CD4-positive, alpha-beta T cell treated with Interleukin-15 for 1 hour (primary cell): ENCODE measurements at places on chromosomes 4 and X.

- no peak for DNase-seq
These were observed 100.8 kb upstream of the PLS3 start for GRCh38 chrX:115459883-115460880.

- DNase-seq, result no peak
These were observed 108.8 kb upstream of the RPL34 start for GRCh38 chr4:108511618-108512017.

DNA sequence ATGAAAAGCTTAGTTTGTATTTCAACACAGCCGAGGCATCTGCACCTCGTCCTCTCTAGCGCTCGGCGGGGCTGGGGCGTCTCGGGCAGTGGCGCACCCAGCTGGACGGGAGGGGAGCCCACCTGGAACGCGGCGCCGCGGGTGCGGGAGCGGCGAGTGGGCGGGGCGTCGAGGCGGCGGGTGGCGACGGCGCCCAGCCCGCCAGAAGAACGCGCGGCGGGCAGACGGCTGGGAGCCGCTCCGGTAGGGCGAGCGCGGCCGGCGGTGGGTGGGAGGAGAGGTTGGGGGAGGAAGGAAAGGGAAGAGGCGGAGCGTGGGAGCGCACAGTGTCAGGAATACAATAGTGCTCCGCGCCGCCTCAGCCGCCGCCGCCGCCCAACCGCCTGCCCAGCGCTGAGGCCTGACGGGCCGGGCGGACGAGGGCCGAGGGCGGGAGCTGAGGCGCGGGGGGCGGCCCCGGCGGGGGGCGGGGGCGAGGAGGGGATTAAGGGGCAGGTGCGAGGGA lies at the start of gene JADE3:
JADE3 (plus strand) TSS at position 324 of the 505 bp plus-strand sequence. CDS start 72,474 bp downstream, outside the sequence.
- peak; percentile 28 for DNase-seq

GRCh38 chrX:6460893-6461490 lies 73.9 kb downstream of the VCX3A start:
- DNase-seq, result no peak

DNA sequence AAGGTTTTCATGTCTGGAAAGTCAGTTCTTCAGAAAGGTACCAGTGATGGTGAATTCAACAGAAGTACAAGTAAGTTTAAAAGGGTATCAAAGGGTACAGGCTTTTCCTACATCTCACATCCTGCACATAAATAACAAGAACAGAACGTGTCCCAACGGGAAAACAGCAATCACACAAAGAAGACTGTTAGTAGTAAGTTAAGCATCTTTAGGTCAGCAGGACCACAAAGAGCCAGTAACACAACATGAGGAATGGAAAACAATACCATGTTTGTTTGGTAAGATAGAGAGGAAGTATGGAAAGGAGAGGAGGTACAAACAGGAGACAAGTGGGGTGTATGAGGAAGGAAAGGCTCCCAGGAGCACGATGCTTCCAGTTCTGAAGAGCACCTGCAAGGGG lies 43.2 kb downstream of the SAT1 start:
- DNase-seq, result no peak

DNA sequence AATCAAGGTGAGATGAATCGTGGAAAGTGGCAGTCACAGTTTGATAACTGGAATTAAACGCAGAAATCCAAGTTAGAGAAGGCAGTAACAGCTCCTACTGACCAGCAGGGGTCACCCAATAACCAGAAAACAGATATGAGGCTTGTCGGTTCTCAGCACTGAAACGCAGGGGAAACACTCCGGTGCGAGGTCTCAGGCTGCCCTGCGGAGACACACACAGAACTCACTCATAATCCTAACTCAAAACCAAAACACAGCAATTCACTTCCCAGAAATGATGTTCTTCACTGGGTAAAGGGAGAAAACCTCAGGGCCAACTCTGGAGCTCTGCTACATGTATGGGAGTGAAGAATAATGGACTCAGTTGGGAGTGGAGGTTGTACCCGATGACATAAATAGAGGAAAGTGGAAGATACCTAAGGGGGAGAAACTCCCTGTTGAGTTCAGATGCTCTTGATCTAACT lies 384.4 kb downstream of the RAPGEF2 start:
- no peak for DNase-seq

- no peak for DNase-seq
These were observed 978.3 kb upstream of the GRID2 start for GRCh38 chr4:91325495-91325894.

GRCh38 chrX:149937871-149938426 lies 342 bp downstream of the EOLA2 start:
- peak; percentile 18 for DNase-seq

DNA sequence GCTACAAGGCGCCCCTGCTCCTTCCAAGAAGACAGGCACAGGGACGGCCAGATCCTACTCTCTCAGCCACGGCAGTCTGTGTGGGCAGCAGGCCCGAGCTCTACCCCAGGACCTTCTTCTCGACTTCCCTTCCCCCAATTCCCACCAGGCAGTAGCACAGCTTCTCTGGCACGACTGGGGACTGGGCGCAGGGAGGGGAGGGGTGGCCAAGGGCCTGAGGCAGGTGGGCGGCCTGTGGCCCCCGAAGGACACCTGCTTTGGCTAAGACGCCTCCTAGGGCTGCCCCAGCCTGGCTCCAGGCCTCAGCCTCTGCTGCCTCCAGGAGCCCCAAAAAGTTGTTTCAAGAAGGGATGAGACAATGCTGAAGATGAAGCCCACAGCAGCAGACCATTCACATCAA lies 24.2 kb upstream of the IRF2 start:
- no peak for DNase-seq

DNA sequence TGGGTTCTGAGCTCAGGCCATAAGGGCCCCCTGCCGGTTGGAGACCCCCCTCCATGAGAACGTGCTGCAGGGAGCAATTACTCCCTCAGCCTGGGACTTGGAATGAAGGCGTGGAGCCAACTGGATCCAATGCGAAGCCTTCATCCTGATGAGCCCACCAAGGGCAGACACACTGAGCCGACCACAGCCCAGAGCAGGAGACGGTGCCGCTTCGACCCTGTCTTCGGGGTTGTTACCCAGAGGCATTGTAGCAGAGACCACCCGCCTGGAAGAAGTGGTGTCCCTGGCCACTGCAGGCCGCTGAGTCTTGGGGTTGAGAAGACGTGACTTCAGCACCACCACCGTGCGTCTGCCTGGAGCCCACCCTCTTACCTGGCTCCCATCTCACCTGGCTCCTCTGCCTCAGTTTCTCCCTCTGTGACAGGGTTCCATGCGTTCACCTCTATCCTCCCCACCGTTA lies 7.0 kb upstream of the NKX1-1 start:
- DNase-seq, result no peak

DNA sequence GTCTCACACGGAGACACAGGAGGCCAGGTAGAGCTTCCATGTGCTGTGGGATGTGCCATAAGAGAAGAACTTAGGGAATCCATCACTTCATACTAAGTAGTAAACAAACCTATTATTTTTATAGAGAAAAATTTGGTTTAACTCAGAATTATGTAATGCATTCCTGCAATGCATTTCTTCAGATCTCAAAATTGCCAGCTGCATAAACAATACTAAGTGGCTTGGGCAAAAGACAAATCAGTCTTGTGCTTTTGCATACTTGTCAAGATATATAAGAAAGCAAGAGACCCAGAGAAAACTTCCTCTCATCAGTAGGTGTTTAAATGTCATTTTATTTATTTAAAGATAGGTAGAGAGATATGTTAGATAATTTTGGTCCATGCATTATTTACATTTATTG lies 382.1 kb upstream of the CTSO start:
- DNase-seq, result no peak

- DNase-seq, result no peak
These were observed 232.9 kb upstream of the ANKRD50 start for GRCh38 chr4:124945422-124945821.
